ENCODE measurements at places on chromosomes 12 and 14.

DNA sequence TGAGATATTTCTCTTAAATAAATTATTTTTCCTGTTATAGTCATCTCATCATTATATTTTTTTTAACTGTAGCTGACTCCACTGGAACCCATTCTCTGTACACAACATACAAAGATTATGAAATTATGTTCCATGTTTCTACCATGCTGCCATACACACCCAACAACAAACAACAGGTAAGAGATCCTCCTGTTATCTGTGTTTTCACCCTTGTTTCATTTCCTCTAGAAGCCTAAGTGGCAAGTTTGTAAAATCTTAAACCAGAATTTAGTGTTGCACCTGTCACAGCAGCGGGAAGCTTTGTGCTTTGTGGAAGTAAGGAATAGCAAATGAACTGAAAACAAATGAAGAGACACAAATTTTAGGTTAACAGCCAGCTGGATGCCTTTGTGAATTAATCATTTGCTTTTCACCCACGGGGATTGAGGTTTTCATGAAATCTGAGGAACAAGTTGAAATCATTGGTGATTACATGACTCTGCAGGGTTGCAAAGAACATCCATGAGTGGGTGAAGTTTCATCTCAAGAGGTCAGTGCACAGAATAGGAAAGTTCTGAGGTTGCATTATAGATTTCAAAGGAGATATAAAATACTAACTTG, 273.9 kb upstream of the RGS6 start:
- DNase-seq = no peak

- no peak for DNase-seq
These were observed 1586.5 kb upstream of the SEL1L start for GRCh38 chr14:83120187-83120586.

- peak; percentile 73 for DNase-seq
These were observed 16.6 kb upstream of the PLEK2 start for GRCh38 chr14:67428501-67429031.

DNA sequence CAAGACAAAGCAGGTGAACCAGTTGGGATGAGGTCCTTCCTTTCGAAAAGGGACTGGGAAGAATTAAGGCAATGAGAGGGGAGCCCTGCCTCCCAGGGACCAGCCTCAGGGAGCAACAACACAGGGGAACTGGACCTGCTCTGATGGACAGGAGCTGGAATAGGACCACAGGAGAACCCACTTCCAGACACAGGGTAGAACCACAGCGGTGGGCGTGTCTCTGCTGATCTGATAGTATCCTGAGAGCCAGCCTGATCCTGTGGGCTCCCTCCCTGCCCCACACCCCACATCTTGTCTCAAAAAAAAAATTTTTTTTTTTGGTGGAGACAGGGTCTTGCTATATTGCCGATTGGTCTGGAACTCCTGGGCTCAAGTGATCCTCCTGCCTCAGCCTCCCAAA, 13.6 kb upstream of the PLEK2 start:
- no peak for DNase-seq

GRCh38 chr12:16636435-16637055, 30.6 kb upstream of the LMO3 start:
- DNase-seq = no peak

GRCh38 chr14:51643140-51643539, 8.6 kb upstream of the FRMD6 start:
- DNase-seq = peak; percentile 67

DNA sequence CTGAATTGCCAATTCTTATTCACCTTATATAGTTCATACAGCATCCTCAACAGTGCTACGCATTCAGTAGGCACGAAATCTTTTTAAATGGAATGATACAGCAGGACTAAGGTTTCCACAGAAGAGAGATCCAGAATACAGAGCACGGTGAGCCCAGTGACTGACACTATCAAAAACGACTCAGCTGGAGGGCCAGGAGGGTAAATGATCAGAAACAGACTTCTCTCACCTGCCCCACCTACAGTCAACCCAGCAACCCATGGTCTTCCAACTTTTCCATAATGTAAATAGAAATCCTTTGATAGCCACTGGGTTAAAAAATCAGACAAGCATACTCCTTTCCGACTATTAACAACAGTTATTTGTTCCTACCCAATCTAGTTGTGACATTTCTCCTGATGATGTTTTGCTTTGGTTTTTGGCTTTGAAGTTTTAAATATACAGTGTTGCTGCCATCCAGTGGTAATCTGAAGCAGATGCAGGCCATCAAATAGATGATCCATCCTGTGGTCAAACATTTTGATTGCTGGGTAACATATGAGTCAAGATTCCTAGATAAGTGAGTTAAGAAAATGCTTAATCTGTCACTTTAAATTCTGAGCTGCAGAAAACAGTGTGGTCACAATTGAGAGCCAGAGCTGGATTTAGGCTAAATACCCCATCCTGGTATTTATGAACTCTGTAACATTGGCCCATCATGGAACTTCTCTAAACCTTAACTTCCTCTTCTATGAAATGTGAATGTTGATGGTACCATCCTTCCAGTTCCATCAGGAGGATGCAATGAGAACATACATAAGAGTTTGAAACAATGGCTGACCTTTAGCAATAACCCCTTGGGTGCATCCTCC, 42.0 kb downstream of the GPHB5 start:
- peak; percentile 72 for DNase-seq

DNA sequence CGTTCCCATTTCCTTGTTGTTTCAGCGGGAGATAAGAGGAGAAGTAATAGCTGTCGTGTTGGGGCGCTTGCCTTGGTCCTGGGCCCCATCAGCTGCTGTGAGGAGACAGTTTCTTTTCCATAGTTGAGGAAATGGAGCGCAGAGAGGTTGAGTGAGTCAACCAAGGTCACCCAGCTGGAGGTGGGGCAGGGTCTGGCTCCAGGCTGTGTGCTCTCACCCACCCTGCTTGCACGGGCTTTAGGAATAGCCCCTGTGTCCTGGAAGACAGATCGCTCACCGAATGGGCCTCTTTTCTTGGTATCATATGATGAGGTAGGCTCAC, 165.7 kb upstream of the RTL1 start:
- DNase-seq = no peak

- no peak for DNase-seq
These were observed 1.9 kb upstream of the DCAF5 start for GRCh38 chr14:69154779-69155178.

- DNase-seq = peak; percentile 77
These were observed 602 bp downstream of the APEX1 start for GRCh38 chr14:20455355-20456300.

- peak; percentile 53 for DNase-seq
These were observed 309.1 kb upstream of the NAV3 start for GRCh38 chr12:77521508-77522115.

DNA sequence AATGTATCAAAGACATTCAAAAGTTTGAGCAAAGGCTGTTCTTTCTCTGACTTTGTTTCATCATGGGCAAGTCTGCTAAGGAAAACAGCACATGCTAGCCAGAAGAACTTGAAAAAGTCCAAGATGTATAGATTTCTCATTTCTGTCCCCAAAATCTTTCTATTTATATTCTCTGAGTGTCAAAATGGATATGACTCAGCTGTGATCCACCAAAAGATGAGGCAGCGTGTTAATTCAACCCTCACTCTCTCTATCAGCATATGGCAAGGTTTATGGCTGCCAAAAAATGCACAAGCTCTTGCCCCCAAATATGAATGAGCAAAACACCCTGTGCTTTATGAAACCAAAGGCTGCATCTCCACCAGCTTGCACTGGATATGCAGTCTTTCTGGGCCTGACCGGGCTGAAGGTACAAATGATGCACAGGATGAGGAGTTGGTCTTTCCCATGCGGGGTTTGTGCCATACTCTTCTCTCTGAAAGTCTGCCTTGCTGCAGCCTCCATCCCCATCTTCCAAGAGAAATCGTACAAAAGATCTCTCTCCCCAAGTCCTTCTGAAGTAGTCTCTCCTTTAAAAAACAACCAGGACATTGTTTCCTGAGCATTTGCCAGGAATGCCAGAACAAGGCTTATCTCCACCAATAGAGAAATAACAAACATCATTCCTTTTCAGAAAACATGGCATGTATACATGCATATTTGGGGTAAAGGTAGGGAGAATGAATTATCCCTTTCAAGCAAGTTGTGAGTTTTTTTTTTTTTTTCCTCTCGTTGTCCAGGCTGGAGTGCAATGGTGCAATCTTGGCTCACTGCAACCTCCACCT, 203.4 kb downstream of the TMX1 start:
- no peak for DNase-seq

- no peak for DNase-seq
These were observed 44.1 kb downstream of the DAD1 start for GRCh38 chr14:22544881-22545420.

GRCh38 chr14:92427096-92427495, 86.5 kb upstream of the RIN3 start:
- no peak for DNase-seq

GRCh38 chr12:115002434-115002833, 318.5 kb upstream of the TBX3 start:
- no peak for DNase-seq

DNA sequence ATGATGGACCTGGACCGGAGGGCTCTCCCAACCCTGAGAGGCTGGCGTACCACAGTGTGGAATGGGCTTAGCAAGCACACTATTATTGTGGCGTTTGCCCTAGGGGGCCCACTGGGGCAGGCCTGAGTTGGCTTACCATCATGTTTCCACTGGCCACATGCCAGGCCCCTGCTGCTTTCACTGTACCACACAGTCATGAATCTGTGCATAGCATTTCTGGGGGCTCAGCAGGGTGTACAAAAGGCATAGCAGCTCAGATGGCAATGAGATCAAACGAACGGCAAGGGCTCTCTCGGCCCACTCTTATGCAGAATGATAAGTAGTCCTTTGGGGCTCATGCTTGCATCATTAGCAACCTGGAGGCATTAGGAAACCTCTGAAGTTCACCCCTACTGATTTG, 137.0 kb upstream of the HIF1A start:
- no peak for DNase-seq

- no peak for DNase-seq
These were observed 16.4 kb downstream of the PHETA1 start for GRCh38 chr12:111352296-111352993.

- DNase-seq = peak; percentile 65
These were observed at the start of gene TTC9 for GRCh38 chr14:70641548-70642302. TTC9 (plus strand) TSS chr14:70641916; CDS start chr14:70642130, 214 bp downstream.

DNA sequence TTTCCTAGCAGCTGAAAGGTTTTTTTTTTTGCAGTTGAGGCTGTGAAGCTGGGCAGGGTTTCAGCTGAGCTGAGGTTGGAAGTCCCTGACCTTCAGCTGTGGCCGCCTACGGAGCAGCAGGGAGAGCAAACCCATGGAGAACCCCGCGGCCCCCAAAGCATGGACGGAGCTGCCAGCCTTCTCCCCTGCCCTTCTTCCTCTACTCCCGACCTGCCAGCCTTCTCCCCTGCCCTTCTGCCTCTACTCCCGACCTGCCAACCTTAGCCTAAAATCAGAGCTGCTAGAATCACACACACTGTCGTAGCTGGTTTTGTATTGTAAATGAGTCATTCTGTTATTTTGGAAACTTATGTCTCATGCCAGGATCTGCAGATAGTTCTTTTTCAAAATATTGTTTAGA, 74.6 kb downstream of the PPP2R5C start:
- peak; percentile 76 for DNase-seq

- DNase-seq = no peak
These were observed 282.1 kb upstream of the NPAS3 start for GRCh38 chr14:32656601-32657000.

- DNase-seq = no peak
These were observed 175.9 kb upstream of the C14orf180 start for GRCh38 chr14:104403421-104404220.

DNA sequence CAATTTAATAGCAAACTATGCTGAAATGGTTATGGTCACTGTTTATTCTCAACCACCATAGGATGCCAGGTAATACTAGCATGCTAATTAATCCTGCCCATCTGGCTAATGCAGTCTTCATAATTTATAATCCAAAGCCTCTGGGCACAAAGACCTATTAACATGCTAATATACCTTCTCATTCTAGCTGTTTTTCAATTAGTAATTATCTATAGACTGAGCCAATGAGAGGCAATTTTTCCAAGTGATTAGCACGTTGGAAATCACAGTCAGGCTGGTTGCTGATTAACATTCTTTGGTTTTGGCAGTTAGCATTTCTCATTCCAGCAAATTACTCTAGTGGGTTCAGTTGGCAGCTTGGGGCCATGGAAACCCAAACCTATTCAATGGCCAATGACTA, 357.2 kb downstream of the SEC23A start:
- DNase-seq = no peak

- no peak for DNase-seq
These were observed 4.0 kb downstream of the NCOR2 start for GRCh38 chr12:124563401-124563800.

GRCh38 chr12:89551747-89552146, 25.9 kb upstream of the POC1B start:
- DNase-seq = no peak

- peak; percentile 78 for DNase-seq
These were observed 113.5 kb upstream of the VASH1 start for GRCh38 chr14:76647697-76648298.

DNA sequence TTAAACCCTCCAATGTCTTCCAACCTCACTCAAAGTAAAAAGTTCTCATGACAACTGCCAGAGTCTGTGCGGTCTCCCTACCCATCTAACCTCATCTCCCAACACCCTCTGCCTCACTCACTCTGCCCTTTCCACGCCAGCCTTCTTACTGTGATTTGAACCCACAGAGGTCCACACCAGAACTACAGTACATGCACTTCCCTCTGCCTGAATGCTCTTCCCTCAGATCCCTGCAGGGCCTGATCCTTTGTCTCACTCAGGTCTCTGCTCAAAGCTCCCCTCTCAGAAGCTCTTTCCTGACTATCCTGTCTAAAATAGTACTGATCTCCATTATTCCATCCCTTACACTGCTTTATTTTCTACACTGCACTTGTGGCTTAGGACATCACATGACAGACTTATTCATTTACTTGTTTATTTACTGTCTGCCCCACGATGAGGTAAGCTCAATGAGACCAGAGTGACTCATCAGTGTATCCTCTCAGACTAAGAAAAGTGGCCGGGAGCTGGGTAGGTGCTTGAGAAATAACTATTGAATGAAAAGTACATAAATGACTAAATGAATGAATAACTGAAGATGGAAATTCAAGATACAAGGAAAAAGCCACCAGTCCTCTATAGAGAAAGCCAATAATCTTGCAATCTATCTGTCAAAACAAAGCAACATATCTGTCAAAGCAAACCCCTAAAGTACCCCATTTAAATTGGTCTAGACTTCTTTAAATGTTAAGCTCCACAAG, 17.1 kb downstream of the POMT2 start:
- peak; percentile 88 for DNase-seq

GRCh38 chr12:96698965-96699364, 208.1 kb upstream of the NEDD1 start:
- no peak for DNase-seq

- DNase-seq = no peak
These were observed 138.7 kb downstream of the CCDC91 start for GRCh38 chr12:28328967-28329366.

DNA sequence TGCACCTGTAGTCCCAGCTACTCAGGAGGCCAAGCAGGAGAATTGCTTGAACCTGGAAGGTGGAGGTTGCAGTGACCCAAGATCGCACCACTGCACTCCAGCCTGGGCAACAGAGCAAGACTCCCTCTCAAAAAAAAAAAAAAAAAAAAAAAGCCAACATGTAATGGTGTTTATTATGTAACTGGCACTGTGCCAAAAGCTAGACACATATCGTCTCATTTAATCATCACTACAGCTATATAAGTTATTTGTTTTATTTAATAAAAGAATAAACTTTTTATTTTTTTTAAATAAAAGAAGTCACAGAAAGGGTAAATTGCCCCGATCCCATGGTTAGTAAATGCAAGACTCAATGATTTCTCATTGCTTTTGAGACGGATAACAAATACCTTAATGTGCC, 76.9 kb downstream of the PTCSC3 start:
- DNase-seq = no peak

- peak; percentile 94 for DNase-seq
These were observed 1.1 kb upstream of the HDAC7 start for GRCh38 chr12:47820631-47821345.
